ENCODE measurements at places on chromosomes 7 and 10.

GRCh38 chr10:33746836-33747268, 412.4 kb upstream of the NRP1 start:
- no peak for DNase-seq

DNA sequence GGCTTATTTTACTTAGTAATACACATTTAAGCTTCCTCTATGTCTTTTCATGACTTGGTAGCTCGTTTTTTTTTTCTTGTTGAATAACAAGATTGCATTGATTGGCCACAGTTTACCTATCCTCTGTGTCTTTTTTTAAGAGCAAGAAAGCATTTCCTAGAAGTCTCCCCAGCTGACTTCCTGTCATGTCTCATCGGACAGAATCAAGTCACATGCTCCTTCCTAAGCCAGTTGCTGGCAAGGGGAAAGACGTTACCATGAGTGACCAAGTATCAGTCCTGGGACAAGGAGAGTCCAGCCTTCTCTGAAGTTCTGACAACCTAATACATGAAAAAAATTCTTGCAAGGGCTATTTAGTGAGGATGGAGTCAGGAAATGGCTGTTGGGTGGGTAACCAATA, 24.9 kb upstream of the SFRP5 start:
- no peak for DNase-seq

DNA sequence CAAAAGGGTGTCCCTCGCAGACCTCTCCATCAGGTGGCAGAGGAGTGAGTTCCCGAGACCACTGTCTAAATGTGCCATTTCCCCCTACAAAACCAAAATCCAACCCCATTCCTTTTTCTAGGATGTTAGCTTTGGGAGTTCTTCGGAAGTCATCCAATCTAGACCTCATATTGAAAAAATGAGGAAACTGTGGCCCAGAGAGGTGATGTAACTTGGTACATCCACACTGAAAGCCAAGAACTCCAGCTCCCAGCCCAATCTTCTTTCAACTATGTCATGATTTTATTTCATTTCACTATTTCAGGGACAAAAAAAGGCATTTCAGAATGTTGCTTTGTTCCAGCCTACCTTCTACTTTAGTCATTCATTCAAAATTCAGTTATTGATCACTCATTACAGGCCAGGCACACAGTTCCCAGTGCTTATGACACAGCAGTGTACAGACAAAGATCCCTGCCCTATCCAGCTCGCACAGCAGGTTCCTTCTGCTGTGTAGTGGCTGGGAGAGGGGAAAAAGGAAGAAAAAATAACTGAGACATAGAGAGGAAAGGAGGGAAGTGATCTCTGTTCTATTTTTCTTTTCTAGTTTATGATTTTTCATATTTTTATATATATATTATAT, 35.8 kb downstream of the SCRN1 start:
- no peak for DNase-seq

GRCh38 chr10:8150401-8150905, 96.0 kb downstream of the GATA3 start:
- no peak for DNase-seq

- no peak for DNase-seq
Observed at GRCh38 chr7:148337246-148337965, 253.2 kb upstream of the C7orf33 start.

DNA sequence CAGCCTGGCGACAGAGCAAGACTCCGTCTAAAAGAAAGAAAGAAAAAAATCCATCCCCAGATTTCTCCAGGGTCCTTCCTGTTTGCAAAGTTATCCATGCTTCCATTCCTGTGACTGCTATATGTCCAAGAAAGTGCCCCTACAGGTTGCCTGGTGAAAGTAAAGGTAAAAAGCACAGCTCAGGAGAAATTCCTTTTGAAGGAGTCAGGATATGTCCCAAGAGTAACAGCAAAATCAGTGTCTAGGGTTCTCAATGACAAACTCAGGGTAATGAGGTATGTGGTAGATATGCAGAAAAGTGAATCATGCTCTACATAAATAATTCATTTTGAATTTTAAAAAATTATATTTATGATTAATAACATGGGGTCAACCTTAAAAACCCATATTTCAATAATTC, 91.5 kb downstream of the CTTNBP2 start:
- DNase-seq: no peak

DNA sequence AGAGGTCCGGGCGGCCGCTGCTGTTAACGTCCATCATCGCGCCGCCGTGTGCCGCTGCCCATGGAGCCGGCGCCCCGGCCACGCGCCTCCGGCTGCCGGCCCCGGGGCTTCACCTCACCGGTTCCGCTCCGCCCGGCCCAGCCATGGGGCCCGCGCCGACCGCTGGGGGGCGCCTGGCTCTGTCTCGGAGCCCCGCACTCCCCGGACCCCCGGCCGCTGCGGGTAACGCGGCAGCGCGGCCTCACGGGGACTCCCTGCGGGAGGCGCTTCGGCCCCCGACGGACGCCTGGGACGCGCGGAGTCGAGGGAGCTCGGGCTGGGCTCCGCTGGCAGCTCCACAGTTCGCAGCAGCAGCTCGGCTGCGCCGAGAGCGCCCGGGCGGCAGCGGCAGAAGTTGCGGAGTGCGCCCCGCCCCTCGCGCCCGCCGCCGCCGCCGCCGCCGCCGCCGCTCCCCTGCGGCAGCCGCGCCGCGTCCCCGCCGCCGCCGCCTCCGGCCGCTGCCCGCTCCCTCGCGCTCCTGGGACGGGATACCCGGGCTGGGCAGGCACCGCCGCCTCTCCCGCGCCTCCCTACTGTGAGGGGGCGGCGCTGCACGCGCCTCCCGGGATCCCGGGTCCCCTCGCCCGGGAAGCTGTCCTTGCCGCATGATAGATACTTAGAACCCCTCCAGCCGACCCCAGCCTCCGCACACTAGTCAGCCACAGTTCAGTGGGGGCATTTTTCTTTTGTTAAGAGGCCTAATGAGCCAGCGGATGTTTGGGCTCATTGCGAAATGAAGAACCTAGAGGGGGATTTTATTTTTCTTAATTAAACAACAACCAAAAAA, at the start of gene HTR7:
Gene HTR7, minus strand, starts transcription at position 405 of the 826 bp plus-strand sequence. Its CDS starts 368 bp downstream, at position 37.
- DNase-seq: no peak

- DNase-seq: no peak
Observed at GRCh38 chr7:38858259-38858884, 50.6 kb downstream of the VPS41 start.

DNA sequence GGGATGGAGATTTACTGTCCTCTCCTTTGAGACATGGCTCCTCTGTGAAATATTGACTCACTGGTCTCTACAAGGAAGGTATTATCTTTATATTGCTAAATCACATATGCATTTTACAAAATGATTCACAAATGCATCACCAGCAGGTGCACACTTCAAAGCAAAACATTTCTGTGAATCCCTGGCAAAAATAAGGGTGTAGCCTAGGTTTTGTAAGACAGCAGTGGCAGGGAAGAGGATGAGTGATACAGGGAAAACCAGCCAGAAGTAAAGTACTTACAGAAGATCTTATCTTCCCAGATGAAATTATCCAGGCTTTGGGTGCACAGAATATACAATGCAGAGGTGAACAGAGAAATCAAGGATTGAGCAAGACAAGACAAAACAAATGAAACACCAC, 1094.6 kb downstream of the GATA3 start:
- no peak for DNase-seq

GRCh38 chr7:55241958-55242357, 123.2 kb upstream of the LANCL2 start:
- DNase-seq: no peak

DNA sequence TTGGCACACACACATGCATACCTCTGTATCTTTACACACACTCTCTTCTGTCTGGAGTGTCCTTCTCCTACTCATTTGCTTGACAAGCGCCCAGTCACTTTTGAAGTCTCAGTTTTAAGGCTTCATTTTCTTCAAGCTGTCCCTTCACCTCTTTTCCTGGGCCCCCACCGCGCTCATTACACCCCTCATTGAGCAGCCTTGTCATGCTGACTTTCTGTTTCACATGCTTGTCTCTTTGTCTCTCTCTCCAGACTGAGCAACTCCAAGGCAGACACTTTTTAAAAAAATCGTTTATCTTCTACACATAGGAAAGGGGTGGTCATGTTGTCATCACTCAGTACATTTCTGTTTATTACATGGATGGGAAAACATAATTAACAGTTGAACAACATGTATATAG, 225.2 kb upstream of the FZD1 start:
- no peak for DNase-seq

DNA sequence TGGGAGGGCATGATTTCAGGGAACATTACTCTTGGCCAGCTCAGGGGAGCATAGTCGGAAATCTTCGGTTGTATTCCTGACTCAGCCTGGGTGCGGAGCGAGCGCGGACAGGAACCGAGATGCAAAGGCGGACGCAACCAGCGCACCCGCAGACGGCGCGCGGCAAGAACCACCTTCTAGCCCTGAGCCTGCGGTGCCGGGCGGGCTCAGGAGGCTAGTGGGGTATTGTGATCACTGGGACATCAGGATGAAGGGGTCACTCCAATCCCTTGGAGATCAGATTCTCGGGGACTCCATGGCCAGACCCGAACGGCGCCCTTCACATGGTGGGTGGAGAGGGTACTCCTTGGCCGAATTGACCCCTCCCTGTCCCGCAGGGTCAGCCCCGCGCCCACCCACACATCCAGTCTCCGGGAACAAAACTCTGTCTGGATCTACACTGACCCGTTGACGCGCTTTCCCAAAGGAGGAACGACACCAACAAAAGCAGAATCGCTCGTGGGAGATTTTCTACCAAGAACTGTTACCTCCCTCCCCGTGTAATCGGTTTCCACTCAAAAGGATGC, 730.5 kb downstream of the ZWINT start:
- DNase-seq: no peak

DNA sequence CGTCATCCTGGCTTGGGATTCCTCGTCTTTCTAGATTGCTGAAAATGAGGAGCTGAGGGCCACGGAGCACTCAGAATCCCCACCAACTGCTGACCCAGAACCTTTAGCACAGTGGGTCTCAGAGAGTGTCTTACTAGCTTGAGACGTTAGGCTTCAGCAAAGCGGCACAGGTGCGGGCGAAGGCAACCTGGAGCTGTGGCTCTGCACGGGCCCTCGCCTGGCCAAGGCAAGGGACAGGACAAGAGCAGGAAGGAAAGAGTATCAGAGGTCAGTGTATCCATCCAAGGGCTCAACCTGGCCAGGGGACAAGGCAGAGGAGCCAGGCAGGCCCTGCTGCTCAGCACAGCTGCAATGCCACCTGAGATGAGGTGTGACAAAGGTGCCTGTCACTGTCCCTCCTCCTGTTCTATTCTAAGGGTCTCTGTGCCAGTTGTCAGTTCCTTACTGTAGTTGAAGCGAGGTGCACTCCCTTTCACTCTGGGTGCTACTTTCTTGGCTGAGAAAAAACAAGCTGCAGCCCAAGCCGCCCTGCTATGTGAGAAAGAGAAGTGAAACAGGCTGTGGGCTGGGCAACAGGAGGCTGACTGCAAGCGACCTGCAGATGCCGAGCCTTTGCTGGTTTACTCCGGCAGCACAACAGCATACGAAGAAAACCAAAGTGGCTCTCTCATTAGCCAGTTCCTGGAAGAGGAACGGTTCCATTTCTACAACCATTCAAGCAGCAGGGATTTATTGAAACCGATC, 33.3 kb upstream of the KDM7A start:
- peak; percentile 49 for DNase-seq

DNA sequence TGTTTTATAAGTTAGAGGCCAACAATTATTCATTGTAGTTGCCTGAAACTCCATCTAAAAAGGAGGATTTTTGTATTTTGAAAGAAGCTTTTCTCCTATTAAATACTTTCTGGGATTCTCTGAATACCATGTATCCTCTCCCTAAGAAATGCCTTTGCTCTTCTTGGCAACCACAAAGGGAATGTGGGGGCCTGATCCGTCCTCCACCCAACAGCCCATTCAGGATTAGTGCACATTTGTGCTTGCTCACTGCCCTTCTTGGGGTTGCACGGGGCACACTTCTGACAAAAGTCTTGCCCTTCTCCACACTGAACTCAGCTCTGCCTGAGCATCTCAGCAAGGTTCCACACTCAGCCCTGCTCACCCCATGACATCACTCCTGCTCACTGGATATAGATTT, 194.2 kb downstream of the SLC25A13 start:
- DNase-seq: no peak

DNA sequence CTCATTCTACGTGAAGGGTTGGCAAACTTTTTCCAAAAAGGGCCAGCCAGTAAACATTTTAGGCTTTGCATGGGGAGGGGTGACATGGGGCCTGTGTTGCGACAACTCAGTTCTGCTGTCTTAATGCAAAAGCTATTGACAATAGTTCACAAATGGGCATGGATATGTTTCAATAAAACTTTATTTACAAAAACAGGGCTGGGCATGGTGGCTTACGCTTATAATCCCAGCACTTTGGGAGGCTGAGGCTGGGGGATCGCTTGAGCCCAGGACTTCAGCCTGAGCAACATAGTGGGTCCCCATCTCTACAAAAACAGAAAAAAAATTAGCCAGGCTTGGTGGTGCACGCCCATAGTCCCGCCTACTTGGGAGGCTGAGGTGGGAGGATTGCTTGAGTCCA, 141.1 kb downstream of the SVIL start:
- no peak for DNase-seq

Measured in stimulated activated CD4-positive, alpha-beta T cell treated with anti-CD3 and anti-CD28 coated beads, Interleukin-12 subunit alpha, Interleukin-12 subunit beta, amount 100 ng/mL, for 24 hours (primary cell).